Epithelial cell of esophagus (primary cell): ENCODE measurements at places on chromosomes 11 and 22.
A peak's percentile ranks its signal among the peaks of the same experiment; 100 is the strongest.

- DNase-seq, result no peak
These were observed 312.3 kb downstream of the CTTN start for GRCh38 chr11:70710601-70711000.

DNA sequence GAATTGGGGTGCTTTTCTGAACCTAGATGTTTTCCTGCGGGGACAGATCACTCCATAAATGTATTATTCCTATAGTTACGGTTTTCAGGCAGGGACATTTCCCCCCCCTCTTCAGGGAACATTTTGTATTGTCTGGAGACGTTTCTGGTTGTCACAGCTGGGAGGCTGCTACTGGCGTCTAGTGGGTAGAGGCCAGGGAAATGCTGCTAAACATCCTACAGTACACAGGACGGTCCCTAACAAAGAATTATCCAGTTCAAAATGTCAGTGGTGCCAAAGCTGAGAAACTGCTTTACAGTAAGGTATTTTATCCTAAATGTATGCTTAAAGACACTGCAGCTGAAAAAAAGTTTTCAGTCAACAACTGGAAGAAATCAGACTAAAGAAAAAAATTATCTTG is 19.4 kb downstream of the PIWIL4 start:
- no peak for DNase-seq

GRCh38 chr11:3190600-3190999 is 25.5 kb upstream of the OSBPL5 start:
- DNase-seq, result no peak

DNA sequence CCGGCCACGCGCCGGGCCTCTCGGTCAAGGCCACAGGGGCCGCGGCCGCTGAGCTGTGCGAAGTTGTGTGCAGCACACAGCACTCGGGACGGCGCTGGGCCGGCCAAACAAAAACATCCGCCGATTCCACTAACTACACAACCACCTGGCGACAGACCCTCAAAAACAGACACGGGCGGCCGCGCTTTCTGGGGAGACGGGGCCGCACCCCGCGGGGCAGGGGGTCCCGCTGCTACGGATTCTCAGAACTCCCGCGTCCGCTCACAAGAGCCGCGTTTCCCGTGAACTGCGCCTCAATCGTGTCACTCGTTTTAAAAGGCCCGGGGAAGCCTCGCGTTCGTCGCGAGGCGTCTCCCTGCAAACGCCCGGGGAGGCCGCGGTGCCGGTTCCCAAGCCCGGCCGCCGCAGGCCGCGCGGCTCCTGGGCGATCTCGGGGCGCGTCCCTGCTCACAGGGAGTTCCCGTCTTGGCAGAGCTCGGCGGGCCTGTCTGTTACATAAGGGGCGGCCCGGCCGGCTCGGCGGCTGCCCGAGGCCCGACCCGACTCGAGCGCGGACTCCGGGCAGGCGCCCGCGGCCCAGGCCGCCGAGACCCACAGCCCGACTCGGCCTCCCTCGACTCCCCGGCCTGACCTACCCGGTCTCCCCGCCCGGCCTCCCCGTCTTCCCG is 936 bp downstream of the BRD1 start:
- peak; percentile 61 for DNase-seq

DNA sequence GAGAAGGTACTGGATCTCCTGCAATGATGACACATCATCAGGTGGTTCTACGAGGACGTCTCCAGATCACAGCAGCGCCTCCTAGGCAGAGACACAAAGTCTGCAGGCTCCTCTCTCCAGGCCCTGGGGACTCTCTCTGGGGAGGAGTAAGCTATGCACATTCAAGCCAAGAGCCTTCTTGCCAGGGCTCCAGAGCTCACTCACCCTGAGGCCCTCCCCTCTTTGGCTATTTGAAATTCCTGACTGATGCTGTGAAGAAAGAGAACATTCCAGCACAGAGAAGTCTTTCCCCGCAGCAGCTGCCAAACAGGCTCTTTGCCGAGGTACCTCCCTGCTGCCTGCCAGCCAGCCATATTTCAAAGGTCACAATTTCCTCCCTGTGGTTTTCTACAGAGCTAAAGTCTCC is 204.9 kb downstream of the CSNK2A3 start:
- peak; percentile 62 for DNase-seq
